ENCODE measurements at places on chromosomes 7 and 10. TPM values are rescaled to one million over a fixed set of nuclear protein-coding genes. Genes with fewer than 3 reads are reported as not detected.

The TMEM270 gene
- 0.59 TPM for total RNA-seq

The AGR2 gene
- 378 TPM for total RNA-seq

DNA sequence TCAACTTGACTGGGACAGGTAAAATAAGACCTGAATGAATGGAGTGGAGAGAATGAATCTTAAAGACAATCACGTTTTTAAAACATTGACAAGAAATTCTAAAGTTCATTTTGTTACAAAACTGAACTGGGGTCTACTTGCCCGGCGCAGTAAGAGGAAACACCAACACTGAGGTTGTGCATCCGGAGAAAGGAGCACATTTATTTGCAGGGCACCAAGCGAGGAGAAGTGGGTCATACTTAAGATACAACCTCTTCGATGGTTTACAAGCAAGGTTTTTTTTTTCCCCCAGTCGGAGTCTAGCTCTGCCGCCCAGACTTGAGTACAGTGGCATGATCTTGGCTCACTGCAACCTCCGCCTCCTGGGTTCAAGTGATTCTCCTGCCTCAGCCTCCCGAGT is 3.4 kb upstream of the REPIN1 start:
- no peak for DNase-seq

The CPVL gene
- total RNA-seq = 43.5 TPM

The MALRD1 gene
- total RNA-seq = not detected

- DNase-seq = no peak
These were observed 124.0 kb downstream of the REEP3 start for GRCh38 chr10:63645195-63645594.

The TDRD1 gene
- total RNA-seq = not detected

DNA sequence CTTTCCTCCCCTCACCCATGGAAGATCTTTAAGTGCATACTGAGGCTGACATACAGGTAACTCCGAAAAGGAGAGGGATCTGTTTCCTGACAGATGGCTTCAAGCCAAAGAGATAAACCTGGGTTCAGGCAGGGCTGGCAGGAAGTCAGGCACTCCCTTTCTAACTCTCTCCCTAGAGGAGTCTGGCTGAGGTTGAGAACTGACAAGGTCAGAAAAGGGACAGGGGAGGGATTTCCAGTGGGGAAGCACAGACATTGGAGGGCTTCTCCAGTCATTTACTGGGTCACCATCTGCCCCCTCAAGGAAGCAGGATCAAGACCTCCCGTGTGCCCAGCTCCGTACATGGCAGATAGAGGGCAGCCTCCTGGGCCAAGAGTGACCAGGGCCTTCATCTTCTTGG is 31.6 kb downstream of the TLX1 start:
- no peak for DNase-seq

GRCh38 chr7:50766849-50767207 is 15.9 kb downstream of the GRB10 start:
- DNase-seq = no peak

GRCh38 chr10:4519658-4520402 is 306.2 kb upstream of the AKR1E2 start:
- no peak for DNase-seq

GRCh38 chr7:86818903-86819302 is 175.2 kb downstream of the GRM3 start:
- DNase-seq = no peak

DNA sequence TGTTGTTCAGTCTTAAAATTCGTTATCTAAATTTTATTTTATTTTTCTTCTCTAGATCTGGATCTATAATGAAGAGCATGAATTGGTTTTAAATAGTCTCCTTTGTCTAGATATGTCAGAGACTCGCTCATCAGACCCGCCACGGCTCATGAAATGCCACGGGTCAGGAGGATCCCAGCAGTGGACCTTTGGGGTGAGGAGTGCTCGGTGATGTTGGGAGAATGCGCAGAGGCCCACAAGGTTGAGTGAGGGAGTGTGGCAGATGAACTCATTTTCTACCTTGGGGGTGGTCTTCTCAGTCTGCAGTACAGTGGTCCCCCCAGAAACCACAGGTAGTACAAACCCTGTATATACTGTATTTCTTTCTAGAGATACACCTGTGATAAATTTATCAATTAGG is 95.3 kb downstream of the GALNT11 start:
- no peak for DNase-seq

The RELN gene
- 0.31 TPM for total RNA-seq

The ARMC3 gene
- total RNA-seq = 0.97 TPM

GRCh38 chr7:114298011-114298410 is 116.6 kb upstream of the FOXP2 start:
- DNase-seq = no peak

DNA sequence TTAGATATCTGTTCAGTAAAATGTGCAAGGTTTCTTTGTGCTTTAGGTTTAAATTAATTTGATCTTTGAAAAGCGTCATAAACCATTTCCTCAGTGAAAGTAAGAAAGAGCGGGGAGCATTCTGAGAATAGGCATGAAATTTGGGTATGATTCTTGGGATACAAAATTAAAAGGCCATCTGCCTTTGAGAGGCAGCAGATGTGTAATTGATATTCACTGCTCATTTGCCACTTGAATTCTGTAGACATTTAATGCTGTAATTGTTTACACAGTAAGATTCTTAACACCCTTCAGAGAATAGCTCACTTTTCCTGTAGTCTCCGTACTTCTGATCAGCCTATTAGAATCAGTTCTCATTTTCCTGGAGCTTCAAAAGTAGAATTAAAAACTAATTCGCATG is 18.7 kb downstream of the FRMD4A start:
- DNase-seq = no peak

The CSGALNACT2 gene
- total RNA-seq = 10.0 TPM

- DNase-seq = no peak
These were observed 225.0 kb downstream of the CACNB2 start for GRCh38 chr10:18364987-18365775.

- DNase-seq = no peak
These were observed 5.0 kb downstream of the SPRN start for GRCh38 chr10:133419211-133419950.

- DNase-seq = no peak
These were observed 52.3 kb upstream of the KIAA1217 start for GRCh38 chr10:24156686-24157085.

The CLRN3 gene
- 0.52 TPM for total RNA-seq

The ELMO1 gene
- total RNA-seq = not detected

- no peak for DNase-seq
These were observed 64.9 kb downstream of the TBXAS1 start for GRCh38 chr7:139893999-139894398.

The FRMD4A gene
- total RNA-seq = 6.1 TPM

GRCh38 chr7:108314551-108314950 is 141.7 kb downstream of the NRCAM start:
- no peak for DNase-seq

The NANOS1 gene
- 6.8 TPM for total RNA-seq

DNA sequence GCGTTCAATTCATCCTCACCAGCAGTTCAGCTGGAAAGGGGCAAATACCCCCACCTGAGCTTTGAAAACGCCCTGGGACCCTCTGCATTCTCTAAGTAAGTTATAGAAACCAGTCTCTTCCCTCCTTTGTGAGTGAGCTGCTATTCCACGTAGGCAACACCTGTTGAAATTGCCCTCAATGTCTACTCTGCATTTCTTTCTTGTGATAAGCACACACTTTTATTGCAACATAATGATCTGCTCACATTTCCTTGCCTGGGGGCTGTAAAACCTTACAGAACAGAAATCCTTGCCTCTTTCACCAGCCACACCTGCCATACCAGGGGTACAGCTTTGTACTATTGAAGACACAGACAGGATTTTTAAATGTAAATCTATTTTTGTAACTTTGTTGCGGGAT is 155.8 kb upstream of the LANCL2 start:
- no peak for DNase-seq

The FOXI2 gene
- total RNA-seq = not detected

DNA sequence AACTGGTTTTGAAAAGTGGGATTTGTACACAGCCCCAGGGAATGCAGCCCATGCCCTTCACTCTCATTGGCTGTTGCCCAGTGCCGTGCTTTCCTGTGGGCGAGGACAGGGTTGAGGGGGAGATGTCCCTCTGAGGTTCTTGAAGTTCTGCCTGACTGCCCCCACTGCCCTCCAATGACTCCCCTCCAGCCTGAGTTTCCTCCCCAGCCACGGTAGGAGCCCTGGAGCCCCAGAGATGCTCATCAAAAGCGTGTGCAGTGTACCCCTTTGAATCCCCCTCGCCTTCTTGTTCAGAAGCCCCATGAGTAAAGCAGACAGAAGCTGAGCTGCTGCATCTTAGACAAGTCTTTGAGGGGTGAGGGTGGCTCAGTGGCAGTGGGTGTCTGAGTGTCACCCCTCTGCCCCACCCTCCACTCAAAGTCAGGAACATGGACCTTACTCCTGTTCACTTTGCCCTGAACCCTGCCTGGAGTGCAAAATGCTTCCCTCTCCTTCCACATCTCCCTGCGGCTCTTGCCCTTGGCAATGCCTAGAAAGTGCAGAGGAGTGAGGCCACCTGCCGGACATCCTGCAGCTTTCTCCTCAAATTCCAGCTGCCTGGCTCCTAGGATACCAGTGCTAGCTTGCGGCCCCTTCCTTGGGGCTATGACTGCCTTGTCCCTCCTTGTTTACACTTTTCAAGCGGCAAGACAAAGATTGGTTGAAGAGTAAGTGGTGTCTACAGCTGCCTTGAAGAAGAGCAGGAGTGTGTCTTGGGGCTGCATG is 19.9 kb downstream of the FAM241B start:
- no peak for DNase-seq

GRCh38 chr7:50674896-50675835 is 107.5 kb downstream of the GRB10 start:
- no peak for DNase-seq

The PTPRN2 gene
- 1.9 TPM for total RNA-seq

The PRR15 gene
- 76.1 TPM for total RNA-seq

DNA sequence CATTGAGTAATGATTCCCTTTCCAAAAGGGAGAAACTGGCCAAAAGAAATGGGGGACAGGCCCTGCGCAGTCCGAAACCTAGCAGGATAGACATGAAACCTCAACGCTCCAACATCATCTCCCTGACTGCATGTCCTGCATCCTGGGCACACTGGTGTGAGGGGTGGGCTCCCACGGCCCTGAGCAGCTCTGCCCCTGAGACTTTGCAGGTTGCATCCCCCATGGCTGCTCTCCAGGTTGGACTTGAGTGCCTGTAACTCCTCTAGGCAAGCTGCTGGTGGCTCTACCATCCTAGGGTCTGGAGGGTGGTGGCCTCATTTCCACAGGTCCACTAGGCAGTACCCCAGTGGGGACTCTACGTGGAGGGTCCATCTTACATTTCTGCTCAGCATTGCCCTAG is 16.3 kb upstream of the CRYGN start:
- no peak for DNase-seq

- no peak for DNase-seq
These were observed 108.6 kb downstream of the DNAJB6 start for GRCh38 chr7:157445246-157445955.

The HABP2 gene
- 1.0 TPM for total RNA-seq

- no peak for DNase-seq
These were observed 40.3 kb downstream of the COL13A1 start for GRCh38 chr10:69842020-69842419.

- DNase-seq = no peak
These were observed 88.7 kb downstream of the OSBPL3 start for GRCh38 chr7:24891311-24891735.

GRCh38 chr10:30639946-30640786 is 10.6 kb upstream of the LYZL2 start:
- DNase-seq = peak; percentile 23

GRCh38 chr7:95772771-95773581 is 622 bp downstream of the DYNC1I1 start:
- no peak for DNase-seq

The ITPRID1 gene
- total RNA-seq = 0.95 TPM

GRCh38 chr10:131049016-131049415 is 262.5 kb downstream of the TCERG1L start:
- DNase-seq = no peak

DNA sequence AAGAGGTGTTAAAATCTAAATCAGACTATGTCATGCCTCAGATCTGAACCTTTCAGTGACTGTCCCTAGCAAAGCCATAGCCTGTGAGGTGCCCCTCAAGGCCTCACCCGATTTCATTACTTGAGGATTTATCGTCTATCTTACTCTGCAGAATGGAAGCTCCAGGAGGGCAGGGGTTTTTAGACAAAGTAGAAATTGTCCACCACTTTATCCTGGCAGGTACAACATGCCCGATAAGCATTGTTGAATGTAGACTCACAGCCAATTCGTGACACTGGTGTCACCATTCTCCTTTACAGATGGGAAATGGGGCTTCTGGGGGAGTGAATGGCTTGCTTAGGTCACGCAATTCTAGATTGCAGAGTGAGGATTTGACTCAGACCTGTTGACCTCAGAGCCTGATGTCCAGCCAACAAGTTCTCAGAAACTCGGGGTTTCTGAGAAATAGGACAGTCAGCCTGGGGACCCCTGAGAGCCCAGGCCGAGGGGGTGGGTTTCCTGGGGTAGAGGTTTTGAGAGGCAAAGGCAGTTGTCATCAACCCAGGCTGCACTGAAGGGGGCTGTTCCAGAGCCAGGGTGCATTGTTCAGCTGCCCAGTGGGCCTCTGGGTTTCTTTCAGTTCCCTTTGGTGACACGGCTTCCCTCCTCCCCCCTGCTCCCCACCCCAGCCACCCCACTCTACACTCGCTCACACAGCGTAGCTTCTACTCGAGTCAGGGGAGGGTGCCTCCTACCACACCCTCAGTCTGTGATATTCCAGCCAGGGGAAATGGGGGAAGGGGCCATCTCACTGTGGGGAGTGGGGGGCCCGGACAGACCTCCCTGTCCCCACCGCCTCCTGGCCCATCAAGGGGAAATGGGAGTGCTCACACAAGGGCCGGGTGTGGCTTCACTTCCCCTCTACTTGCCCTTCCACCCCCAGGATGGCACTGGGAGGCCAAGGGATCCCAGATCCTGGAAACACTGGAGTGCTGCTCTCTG is 3.1 kb upstream of the IRF5 start:
- DNase-seq = no peak

GRCh38 chr10:131947631-131948347 is 33.9 kb downstream of the BNIP3 start:
- no peak for DNase-seq

DNA sequence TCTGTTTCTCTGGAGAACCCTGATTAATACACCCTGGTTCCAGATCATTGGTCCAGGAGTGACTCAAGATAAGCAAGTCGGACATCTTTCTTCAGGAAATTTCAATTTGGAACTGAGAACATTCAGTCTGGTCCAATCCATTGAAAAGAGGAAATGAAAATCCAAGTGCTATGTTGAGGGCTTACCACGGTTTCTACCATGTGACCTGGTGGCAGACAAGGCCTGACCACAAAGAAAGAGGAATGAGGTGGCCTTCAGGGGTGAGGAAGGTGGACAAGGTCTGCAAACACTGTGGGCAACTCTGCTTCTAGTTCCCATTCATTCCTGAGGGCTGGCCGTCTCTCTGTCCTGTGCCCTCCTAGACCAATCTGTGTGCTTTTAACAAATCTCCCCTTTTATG is 149.2 kb upstream of the GHITM start:
- DNase-seq = no peak

Data from Calu3 (cell line).